Skin of body (tissue), 3 donors: ENCODE measurements at places on chromosomes 11 and 22. TPM values are rescaled to one million over a fixed set of nuclear protein-coding genes. Genes with fewer than 3 reads are reported as not detected.

- no peak for DNase-seq
Measured at GRCh38 chr22:38845004-38845740, 1.3 kb upstream of the NPTXR start.

- no peak for DNase-seq
Measured at GRCh38 chr11:104700609-104701008, 197.7 kb downstream of the CASP12 start.

DNA sequence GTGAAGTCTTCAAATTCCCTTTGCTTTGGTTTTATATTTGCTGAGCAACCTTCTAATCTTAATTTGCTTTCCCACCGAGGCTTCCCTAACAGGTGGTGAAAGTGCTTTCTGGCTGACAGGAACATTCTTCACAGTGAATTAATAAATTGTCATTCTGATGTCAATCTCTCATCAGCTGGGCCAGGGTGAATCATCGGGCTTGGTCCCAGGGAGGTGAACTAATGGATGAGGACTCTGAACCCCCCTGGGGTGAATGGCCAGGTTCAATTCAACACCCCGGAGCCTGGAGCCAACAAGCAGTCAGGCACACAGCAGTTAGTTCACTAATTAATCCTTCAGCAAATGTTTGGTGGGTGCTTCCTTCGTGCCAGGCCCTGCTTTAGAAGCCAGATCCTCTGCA lies 155.4 kb upstream of the PDGFD start:
- no peak for DNase-seq

DNA sequence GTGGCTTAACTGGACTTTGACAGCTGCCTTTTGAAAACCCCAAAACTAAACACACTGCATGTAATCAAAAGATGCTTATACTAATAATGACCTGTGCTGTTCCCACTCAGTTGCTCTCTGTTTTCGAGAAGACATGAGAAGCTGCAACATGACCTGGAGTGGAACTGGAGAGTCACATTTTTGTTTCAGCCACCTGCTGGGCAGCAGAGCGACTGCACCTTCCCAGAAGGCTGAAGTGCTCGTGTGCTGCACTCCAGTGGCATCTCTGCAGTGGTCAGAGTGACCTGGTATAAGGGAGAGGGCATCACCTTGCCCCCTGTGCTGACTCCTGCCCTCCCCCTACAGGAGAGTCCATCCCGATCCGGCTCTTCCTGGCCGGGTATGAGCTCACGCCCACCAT lies 8.6 kb downstream of the THYN1 start:
- DNase-seq: no peak

GRCh38 chr11:21289686-21290085 lies 620.3 kb downstream of the NELL1 start:
- DNase-seq: no peak

- DNase-seq: no peak
Measured at GRCh38 chr11:78292109-78292803, 103.5 kb downstream of the USP35 start.

- DNase-seq: no peak
Measured at GRCh38 chr11:2589538-2589934, 110.3 kb downstream of the KCNQ1OT1 start.

The KRTAP5-7 gene
- total RNA-seq: 0.89 TPM

The LARGE1 gene
- 16.4 TPM for total RNA-seq

The ZNF74 gene
- 8.5 TPM for total RNA-seq
